ENCODE measurements at places on chromosomes 7 and 10.

DNA sequence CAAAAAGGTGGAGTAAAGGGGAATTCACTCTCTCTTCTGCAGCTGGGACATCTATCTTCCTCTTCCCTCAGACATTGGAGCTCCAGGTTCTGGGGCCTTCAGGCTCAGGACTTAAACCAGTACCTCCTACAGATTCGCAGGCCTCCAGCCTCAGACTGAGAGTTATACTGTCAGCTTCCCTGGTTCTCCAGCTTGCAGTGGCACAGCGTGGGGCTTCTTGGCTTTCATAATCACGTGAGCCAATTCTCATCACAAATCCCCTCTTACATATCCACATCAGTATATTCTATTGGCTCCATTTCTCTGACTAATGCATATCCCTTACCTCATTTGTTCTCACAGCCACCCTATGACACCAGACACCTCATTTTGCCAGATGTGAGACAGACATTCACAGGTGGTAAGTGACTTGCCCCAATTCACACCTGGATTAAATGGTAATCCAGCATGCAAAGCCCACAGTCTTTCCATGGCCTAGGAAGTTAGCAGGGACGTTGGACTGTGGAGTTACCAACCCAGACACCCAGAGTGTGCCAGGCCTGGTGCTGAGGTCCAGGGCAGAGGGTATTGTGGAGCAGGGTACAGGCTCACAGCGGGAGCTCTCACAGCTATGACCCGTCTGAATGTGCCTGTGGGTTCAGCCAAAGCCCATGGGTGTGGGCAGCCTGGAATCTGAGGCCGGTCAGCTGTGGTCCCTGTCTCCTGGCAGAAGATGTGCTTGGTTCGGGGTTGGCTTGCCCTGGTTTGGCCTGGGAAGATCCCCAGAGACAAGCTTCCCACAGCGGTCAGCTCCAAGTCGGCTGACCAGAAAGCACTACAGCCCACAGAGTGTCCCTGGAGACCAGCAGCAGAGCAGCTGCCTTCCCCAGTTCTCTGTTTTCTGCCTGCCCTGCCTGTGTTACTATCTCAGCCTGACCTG is 18.4 kb upstream of the ZCCHC24 start:
- no peak for ATAC-seq

GRCh38 chr7:51182636-51183166 is 133.9 kb downstream of the COBL start:
- no peak for ATAC-seq

DNA sequence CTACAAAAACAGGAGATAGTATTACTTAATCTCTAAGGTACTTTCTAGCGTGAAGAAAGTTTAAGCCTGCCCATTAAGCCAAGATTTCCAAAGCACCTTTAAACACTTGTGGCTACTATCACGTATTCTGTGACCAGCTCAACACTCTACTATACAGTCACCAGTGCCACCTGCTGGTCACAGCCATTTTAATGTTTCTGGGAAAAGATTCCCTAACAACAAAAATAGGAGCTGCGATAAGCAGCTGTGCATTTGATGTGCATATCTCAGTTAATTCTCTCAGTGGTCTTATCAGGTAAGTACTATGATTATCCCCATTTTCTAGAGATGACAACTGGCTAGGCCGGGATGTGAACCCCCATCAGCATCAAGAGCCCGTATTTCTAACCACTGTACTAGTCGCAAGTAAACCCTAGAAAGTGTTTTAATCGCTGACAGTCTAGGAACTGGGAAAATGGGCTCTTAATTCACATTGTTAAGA is 860 bp downstream of the SEC31B start:
- ATAC-seq = peak; percentile 84

- peak; percentile 82 for ATAC-seq
Measured at GRCh38 chr10:91006752-91007346, 86.0 kb upstream of the ANKRD1 start.

DNA sequence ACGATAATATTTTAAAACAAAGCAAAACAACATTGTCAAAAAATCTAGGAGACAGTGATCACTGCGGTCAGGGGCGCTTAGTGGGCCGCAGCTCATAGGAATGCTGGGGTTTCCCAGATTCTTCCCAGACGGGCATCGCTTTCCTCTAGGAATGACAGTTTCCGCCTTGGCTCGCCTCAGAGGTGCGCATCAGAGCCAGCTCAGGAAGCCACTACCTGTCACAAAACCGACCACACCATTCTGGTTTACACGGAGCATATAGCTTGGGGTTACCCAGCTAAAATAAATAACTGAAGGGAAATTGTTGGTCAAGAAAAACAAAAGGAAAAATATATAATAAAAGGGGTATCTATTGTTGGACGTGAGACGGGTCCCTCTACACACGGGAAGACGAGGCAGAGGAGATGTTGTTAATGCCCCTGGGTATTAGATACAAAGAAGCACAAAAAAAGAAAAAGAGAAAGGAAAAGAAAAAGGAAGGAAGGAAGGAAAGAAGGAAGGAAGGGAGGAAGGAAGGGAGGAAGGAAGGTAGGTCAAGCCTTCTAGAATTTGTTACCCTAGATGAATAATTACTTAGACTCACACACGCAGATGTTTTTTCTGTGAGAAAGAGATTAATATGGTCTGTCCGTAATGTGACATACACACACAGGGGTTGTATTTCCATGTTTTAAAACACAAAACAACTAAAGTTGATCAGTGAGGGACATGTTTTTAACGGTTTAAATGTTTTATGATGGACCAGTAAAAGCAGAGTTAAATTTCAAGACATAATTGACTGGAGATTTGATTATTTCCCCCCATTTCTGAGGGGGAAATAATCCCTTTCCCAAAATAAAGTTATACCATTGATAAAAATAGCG is 292.4 kb upstream of the NFE2L3 start:
- no peak for ATAC-seq
